ENCODE measurements at places on chromosomes 5 and 9.

DNA sequence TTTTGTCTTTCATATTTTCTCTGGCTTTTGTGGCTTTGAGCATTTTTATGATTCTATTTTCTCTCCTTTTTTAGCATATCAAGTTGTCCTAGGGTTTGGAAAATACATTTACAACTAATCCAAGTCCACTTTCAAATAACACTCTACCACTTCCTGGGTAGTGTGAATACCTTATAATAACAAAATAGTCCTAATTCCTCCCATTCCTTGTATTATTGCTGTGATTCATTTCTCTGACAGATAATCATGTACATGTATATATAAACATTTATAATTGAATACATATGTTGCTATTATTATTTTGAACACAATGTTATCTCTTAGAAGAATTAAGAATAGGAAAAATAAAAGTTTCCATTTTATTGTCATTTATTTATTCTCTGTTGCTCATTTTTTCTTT, 14.9 kb upstream of the ADAM19 start:
- no peak for DNase-seq

DNA sequence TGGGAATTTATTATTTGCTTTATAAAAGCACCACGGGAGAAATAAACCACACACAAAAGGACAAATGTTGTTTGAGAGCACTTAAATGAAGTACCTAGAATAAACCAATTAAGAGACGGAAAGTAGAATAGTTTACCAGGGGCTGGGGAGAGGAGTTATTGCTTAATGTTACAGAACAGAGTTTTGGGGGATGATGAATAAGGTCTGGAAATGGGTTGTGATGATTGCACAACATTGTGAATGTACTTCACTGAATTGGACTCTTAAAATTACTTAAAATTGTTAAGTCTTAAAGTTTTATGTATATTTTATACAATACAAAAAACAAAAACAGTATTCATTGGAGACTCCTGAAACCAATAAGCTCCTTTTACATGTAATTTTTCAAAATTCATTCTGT, 1.5 kb downstream of the ZBTB43 start:
- peak; percentile 57 for DNase-seq

- no peak for DNase-seq
Measured at GRCh38 chr5:158933494-158934318, 166.0 kb downstream of the EBF1 start.

- DNase-seq, result peak; percentile 31
Measured at GRCh38 chr9:13478160-13478559, 198.7 kb upstream of the MPDZ start.

- peak; percentile 34 for DNase-seq
Measured at GRCh38 chr5:68253624-68254585, 38.3 kb downstream of the PIK3R1 start.

- DNase-seq, result peak; percentile 58
Measured at GRCh38 chr5:39639618-39640089, 214.9 kb upstream of the DAB2 start.

- peak; percentile 17 for DNase-seq
Measured at GRCh38 chr5:177336112-177336511, 15.4 kb downstream of the LMAN2 start.

- no peak for DNase-seq
Measured at GRCh38 chr5:137221943-137222342, 277.2 kb downstream of the SPOCK1 start.

DNA sequence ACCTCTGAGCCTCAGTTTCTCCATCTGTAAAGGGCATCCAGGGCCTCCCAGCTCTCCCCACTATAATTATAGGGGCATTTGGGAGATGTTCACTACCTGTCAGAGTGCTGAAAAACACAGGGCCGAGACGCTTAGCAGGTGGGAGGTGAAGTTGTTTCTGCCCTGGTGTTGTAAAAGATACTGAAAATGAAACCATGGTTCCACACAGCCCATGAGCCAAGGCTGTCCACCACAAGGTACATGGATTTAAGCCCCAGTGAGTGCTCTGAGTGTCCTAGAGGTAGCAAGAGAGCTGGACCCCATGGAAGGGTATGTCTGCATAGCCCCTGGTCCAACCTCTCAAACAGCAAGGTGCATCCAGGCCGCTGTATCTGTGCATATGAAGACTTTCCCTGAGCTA, 137.5 kb downstream of the C5orf15 start:
- no peak for DNase-seq

DNA sequence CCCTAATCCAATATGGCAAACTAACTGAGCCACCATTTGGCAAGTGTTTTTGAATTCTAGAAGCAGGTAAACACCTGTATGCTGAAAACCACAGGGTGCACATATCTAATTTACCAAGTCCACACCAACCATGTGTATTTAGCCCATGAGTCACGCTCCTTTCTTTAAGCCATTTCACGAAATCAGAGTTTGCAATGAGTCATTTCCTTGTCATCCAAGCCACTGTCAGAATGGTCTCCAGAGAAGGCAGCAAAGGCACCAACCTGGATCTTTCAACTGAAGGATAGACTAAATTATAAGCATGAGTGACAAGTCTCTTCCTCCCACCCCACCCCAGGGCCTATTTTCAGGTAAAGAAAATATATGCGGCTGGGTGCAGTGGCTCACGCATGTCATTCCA, 110.0 kb downstream of the PAX5 start:
- DNase-seq, result peak; percentile 68

DNA sequence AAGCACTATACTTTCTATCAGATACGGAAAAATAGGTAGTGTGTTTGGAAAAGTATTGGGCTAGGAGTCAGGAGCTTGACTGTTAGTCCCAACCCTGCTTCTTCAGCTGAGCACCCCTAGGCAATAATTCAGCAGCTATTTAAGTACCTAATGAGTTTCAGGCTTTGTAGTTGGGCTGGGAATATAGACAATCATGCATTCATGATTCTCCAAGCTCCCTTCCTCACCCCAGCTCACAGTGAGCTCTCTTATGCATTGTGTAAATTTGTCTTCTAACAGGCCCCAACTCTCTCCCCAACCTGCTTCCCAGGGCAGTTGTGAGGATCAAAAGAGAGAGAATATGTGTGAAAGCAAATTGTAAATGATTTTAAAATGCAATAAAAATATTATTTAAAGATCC, 201.2 kb downstream of the MSX2 start:
- no peak for DNase-seq

- DNase-seq, result peak; percentile 6
Measured at GRCh38 chr9:1994180-1994579, 21.0 kb upstream of the SMARCA2 start.

DNA sequence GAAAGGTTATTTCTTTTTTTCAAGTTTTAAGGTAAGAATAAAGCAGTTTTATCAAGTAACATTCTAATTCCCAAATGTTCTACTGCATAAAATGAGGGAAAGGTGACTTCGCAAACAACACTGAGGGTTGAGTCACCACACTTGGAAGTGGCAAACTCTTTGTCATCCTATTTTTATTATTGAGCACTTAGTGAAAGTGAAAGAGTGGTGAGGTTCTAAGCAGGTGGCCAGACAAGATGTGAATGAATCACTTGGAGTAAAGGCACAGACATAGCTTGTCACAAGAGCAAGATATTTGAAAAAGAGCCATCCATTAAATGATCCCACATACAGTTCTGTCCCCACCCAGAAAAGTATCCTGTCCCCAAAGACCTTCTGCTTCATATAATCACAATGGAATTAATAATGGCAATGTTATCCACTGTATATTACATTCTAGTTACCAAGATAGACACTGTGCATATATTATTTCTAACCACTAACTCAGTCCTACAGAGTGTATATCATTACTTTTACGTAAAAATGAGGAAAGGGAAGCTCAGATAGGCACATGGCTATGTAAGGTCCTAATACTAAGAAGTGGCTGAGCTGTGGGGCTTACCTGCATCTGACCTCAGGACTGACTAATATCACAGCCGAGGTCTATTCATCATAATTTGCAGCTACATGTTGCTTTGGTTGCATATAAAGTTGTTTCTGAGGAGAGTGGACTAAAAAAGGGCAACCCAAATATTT, 730.4 kb upstream of the MEF2C start:
- DNase-seq, result no peak

- peak; percentile 55 for DNase-seq
Measured at GRCh38 chr5:168364151-168364661, 72.8 kb downstream of the WWC1 start.

GRCh38 chr5:149605998-149606724, 24.9 kb downstream of the ARHGEF37 start:
- peak; percentile 72 for DNase-seq

- no peak for DNase-seq
Measured at GRCh38 chr9:129567329-129567728, 53.6 kb downstream of the C9orf50 start.

DNA sequence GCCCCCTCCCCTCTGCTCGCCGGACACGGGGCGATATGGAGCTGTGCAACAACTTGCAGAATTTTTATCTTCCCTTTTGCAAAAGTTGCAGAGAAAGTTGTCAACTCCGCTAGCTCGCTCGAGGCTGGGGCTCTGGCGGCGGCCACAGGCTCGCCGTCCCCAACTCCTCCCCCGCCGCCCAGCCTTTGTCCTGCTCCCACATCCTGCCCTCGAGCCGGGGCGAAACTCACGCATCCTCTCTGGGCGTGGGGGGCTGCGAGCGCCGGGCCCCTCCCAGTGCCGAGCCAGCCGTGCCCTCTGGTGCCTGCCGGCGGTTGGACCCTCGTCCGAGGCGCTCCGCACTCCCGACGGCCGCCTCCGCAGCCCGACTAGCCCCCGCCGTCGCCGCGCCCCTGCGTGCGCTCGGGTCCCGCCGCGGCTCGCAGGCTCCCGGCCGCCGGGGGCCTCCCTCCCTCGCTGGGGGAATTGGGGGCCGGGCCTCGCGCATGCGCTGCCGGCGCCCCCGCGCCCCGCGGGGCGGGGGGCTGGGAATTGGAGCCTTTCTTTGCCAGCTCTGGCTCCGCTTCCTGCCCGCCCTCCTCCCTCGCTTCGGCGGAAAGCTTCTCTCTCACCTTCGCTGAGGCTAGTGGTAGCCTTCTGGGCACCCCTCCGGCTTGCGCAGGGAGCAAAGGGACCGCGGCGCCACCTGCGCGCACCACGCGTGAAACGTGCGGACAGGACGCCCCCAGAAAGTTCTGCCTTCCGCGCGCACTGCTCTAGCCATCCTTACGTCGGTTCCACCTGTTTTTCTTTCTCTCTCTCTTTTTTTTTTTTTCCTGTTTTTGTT, at the start of gene CCNJL:
CCNJL (minus strand) TSS at position 431 of the 826 bp plus-strand sequence. CDS start 641 bp downstream, outside the sequence.
- peak; percentile 45 for DNase-seq

DNA sequence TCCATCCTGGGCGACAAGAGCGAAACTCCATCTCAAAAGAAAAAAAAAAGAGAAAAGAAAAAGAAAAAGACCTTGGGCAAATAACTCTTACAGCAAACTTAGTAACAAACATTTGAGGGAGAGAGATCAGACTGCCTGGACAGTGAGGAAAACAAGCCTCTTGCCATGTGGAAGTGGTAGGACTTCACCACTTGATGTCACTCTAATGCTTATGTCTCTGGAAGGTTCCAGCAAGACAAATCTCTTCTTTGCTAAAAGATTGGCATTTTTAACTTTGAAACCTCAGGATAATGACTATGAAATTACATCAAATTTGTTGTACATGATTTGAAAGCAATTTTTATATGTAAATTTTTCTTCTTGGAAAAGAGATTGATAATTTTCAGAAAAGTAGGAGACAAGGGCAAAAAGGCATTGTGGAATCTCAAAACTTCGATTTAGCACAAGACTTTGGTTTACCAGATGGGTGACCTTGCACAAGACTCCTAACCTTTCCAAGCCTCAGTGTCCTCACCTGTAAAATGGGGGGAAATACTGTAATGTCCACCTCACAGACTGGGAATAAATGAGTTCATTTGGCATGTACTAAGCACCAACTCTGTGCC, 5.4 kb downstream of the ACTL7B start:
- DNase-seq, result peak; percentile 61

DNA sequence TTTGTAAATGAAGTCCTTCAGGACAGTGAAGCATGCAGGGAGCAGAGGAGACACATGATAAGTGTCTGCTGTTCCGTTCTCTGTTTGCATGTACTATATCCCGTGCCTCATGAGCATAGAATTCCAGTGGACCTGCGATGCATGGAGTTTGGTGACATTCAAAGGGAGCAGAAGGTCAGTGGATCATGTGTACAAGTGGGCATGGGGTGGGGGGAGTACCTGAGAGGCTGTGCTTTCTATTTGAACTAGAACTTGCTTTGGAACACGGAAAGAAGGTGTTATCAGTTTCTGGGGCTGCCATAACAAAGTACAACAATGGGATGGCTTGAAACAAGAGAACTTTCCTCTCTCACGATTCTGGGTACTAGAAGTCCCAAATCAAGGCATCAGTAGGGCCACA, 5.1 kb upstream of the CCNJL start:
- DNase-seq, result no peak

- peak; percentile 4 for DNase-seq
Measured at GRCh38 chr5:80569961-80570786, at the start of gene ANKRD34B. Gene ANKRD34B, minus strand, starts transcription at chr5:80570280. Its CDS starts 10,261 bp downstream, at chr5:80560019.

DNA sequence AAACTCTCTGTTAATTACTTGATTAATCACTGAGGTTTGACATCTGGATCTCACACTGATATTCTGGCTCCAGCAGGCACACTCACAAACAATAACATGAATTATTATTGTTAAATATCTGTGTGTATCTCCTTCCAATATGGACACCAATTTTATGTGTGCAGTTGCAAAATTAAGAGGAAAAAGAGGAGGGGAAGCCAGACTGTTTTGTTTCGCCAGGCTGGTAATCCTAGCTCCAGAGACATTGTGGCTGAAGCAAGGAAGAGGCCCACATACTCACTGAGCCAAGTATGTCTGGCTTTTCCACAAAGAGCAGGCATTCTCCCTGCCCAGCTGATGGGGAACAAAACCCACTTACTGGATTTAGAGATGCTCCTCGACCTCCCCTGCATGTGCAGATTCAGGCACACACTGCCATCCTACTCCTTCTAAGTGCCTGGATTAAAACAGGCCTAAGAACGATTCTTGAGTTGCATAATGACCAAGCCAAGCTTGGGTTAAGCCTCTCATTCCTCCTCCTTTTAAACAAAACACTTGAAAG, 181.9 kb downstream of the ESM1 start:
- peak; percentile 44 for DNase-seq

All from foreskin fibroblast (primary cell).